ENCODE measurements at places on chromosomes 4 and X.
A peak's percentile ranks its signal among the peaks of the same experiment; 100 is the strongest.

GRCh38 chr4:113851816-113852215, 90.3 kb upstream of the CAMK2D start:
- DNase-seq = no peak

DNA sequence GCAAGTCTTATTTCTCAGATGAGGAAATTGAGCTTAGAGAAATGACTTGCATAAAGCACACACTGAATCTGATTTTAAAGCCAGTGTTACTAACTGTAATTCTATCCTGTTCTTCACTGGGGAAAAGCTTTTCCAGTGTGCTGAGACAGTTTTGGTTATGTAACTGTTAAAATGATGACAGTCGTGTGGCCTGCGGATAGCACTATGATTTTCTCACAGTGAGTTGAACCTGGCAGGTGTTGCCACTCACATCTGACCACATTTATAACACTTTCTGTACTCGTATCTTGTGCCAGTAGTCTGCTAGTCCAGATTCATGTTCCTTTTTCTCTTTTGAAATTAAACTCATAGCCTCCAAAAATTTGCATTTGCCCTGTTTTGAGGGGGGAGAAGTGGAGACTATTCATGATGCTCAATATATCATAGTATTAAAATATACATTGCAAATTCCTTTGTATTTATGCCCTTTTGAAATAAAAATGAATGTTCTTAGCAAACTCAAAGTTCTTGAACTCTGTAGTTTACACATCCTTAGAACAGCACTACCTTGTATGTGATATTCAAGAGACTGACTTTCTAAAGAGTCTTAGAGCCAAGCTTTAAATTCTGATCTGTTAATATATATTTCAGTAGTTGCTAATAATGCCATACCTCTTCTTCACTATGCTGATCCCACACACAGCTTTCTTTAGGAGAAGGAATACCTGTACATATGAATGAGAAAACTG, 132.3 kb downstream of the PDLIM5 start:
- no peak for DNase-seq

DNA sequence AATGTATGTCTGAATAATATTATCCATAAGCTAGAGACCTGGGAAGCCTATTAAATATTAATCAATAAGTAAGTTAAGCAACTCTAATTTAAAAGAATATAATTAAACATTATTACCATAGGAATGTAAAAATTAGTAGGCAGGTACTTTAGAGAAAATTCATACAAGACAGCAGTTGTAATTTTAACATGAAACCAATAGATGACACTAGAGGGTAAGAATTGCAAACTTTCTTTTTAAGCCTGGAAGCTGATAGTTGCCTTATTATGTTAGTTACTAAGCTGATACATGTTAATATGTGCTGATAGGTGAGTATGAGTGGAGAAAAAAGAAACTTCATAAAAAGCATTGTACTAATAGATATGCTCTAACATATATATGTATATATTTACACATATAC, 1157.4 kb downstream of the FAM133A start:
- DNase-seq = no peak

GRCh38 chr4:53563824-53564223, 27.5 kb downstream of the LNX1 start:
- DNase-seq = peak; percentile 65

GRCh38 chr4:174520660-174521059, 1.6 kb downstream of the HPGD start:
- DNase-seq = no peak

DNA sequence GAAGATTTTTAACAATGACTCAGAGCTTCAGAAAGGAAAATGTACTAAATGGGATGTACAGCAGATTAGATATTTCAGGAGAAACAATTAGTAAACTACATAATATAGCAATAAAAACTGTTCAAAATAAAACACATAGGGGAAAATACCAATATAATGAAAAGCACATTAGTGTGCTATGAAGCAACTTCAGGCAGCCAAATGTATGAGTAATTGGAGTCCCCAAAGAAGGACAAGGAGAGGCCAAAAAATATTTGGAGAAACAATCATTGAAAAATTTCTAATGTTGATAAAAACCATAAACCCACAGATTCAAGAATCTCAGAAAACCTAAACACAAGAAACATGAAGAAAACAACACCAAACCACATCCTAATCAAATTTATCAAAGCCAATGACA, 129.3 kb upstream of the CHRDL1 start:
- DNase-seq = no peak

DNA sequence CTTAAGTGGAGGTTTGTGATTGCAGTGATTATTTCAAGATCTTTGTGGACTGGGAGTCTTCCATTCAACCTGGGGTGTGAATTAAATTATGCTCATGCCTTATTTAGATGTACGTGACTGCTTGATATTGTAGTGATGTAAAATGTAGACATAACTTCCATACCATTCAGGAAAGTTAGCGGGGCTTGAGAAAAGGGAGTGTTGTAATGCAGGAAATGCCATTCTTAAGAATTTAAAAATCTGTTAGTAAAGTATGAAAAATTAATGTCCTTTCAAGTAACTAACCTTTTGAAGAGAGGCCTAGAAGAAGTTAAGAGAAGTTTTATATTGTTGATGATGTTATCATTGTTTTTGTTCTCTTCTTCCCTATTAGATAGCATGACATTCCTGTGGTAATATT, 318.2 kb downstream of the CCSER1 start:
- DNase-seq = no peak

DNA sequence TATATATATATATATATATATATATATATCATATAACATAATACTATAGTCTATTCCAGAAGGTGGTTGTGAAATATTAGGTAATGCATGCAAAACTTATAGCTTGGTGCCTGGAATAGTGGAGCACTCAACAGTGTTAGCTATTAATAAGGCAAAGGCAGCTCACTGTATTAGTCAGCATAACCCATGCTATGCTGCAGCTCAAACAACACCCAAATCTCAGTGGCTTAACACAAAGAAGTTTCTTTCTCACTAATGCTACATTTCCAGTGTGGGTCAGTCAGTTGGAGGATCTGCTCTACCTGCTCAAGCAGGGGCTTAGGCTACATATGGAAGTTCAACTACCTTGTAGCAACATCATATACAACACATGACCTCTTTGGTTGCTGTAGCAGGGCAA, 5.2 kb upstream of the RPGR start:
- DNase-seq = no peak

GRCh38 chr4:71206763-71207162, 132.1 kb upstream of the SLC4A4 start:
- DNase-seq = no peak

DNA sequence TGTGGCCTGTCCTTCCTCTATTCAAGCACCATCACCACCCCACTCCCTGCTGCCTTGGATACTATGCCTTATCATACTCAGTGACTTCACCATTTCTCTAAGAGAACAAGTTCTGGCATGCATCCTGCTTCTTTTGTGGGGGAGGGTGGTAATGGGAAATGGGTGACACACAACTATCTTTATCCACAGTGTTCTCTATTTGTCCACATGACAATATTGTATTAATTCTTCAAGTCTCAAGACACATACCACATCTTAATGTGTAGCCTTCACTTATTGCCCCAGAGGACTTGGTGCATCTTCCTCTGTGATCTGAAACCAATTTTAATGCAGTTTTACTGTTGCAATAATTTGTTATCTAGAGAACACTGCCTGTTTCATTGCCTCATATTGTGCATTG, 29.3 kb upstream of the UGT2B7 start:
- DNase-seq = no peak

GRCh38 chrX:85109235-85109634, 105.6 kb downstream of the APOOL start:
- no peak for DNase-seq

- DNase-seq = no peak
Measured at GRCh38 chr4:110119880-110120279, 78.5 kb downstream of the ELOVL6 start.

DNA sequence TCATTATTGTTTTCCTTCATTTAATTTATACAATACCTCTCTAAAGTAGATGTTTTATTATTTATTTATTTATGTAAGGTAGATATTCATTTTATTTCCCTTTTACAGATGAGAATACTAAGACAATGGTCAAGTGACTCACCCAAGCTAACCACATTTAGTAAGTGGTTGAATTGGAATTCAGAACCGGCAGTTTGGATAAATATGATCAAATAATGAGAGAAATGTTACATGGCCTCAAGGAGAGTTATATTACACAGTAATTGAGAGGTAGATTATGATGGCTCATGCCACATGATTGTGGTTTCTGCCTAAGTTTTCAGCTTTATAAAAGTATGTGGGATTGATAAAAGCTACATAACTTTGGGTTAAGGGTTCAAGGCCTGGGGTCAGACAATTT, 239.4 kb upstream of the BOD1L1 start:
- no peak for DNase-seq

DNA sequence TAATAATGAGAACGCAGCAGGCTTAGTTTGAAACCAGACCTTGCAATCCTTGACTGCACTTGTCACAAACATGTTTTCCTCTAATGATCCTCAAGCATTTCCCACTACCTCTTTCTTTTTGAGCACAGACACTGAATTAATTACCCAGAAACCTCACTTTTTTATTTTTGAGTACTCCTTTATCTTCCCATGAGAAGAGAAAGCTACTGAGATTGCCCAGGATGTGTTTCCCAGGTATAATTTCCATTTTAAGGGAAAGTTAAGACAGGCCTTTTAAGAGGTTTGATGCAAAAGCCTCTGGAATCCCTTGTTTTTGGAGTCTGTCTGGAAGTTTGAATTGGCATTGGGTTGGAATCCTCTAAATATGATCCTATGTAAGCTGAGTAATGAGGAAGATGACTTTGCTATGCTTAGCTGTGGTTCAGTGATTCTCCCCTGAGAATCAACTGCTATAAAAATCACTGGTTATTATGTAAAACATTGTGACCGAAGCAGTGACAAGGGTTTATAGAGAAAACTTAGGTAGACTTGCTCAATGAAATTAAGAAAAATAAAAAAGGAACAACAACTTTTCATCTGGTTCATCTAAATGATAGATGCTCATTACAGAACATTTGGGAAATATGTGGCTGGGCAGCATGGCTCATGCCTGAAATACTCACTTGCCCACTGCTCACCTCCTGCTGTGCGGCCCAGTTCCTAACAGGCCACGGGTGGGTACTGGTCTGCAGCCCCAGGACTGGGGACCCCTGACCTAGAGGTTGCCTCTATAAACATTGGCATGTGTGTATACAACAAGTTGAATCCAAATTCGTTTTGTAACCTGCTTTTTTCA, 10.8 kb upstream of the RHOH start:
- no peak for DNase-seq

- no peak for DNase-seq
Measured at GRCh38 chr4:165803005-165803404, 70.0 kb upstream of the TLL1 start.
